Left ventricle myocardium inferior (tissue), 1 donor: ENCODE measurements at places on chromosomes 1 and 21. TPM values are rescaled to one million over a fixed set of nuclear protein-coding genes. Genes with fewer than 3 reads are reported as not detected.
A peak's percentile ranks its signal among the peaks of the same experiment; 100 is the strongest.

GRCh38 chr21:20308586-20309315 lies 689.5 kb upstream of the NCAM2 start:
- H3K4me3 ChIP-seq: no peak overlapping the region
- no peak for DNase-seq
- H3K36me3 ChIP-seq: no peaks in the 10 kb centered on the region
- no peaks in the 10 kb centered on the region for H3K27me3 ChIP-seq
- H3K27ac ChIP-seq: no peak overlapping the region
- H3K4me1 ChIP-seq: no peaks in the 10 kb centered on the region

DNA sequence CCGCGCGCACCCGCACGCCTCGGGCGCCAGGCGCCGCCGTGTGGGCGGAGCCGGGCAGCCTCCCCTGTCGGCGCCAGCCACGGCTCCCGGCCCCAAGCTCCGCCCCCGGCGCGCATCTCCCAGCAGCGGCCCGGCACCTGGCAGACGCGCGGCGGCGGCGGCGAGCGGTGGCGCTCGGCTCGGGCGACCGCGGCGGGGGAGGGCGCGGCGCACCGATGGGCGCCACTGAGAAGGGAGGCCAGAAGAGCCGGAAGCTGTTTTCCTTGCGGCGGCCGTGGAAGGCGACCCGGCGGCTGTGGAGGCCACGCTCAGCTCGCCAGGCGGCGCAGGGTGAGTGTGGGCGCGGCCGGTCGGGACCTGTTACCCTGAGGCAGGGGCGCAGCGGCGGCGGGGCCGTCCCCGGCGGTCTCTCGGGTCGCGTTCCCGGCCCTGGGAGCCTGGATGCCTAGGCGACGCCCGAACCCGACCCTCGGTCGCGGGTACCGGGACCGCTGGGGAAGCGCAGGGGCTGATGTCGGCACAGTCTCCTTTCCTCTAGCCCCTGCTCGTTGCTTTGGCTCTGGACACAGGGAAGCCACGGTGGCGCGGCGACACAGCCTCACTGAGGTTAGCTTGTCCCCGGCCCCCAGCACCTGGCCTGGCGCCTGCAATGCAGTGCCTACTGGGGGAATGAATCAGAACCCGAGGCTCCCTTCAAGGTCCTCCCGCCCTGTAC lies 54.9 kb upstream of the DNAJC6 start:
- peaks cover 30% of the 10 kb centered on the region for H3K4me1 ChIP-seq
- DNase-seq: peak; percentile 81
- peak overlapping the region; percentile 72 for H3K4me3 ChIP-seq
- H3K36me3 ChIP-seq: no peaks in the 10 kb centered on the region

DNA sequence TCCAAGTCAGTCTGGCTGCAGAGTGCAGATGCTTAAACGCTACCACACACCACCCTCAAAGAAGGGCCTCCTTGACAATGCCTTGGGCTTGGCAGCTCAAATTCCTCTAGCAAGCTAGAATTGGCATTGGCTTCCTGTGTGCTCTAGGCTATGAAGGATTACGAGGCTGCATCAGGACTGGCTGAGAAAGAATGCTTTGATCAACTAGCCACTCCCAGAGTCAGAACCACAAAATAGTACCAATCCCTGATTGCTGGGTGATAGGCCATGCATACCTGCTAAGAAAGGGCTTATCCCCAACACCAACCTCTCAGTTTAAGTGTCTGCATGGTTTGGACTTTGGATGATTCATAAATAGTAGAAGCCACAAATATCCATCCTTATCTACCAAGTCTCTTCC lies 504.9 kb downstream of the OMA1 start:
- H3K4me1 ChIP-seq: no peaks in the 10 kb centered on the region
- no peak overlapping the region for H3K27ac ChIP-seq
- H3K27me3 ChIP-seq: peaks cover 16% of the 10 kb centered on the region
- DNase-seq: no peak

The SPOCD1 gene
- not detected for total RNA-seq

The ABCA4 gene
- 0.11 TPM for total RNA-seq

The TMEM269 gene
- total RNA-seq: not detected
